ENCODE measurements at places on chromosomes 11 and 22. TPM values are rescaled to one million over a fixed set of nuclear protein-coding genes. Genes with fewer than 3 reads are reported as not detected.

DNA sequence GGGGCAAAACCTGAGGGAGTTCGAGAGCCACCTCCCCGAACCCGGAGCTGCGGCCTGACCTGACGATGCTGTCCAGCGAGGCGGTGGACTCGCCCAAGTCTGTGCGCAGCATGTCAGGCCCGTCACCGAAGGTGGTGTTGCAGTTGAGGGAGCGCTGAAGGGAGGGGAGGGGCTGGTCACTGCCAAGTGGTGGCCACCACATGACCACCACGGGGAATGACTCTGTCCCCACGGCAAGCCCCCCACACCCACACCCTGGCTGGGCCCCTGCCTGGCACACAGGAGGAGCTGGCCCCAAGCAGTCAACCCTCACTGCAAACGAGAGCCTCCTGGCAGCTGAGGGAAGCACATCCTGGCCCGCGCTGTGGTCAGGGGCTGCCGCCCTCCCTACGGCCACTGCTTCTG lies 30.8 kb downstream of the TRMU start:
- H3K27me3 ChIP-seq = no peaks in the 10 kb centered on the region
- peak overlapping the region; percentile 20 for H3K4me3 ChIP-seq
- no peak overlapping the region for H3K27ac ChIP-seq

GRCh38 chr11:60844870-60845221 lies 2.9 kb downstream of the CCDC86 start:
- no peak overlapping the region for H3K27ac ChIP-seq
- no peak for DNase-seq
- no peaks in the 10 kb centered on the region for H3K27me3 ChIP-seq

GRCh38 chr11:113436672-113437252 lies 38.4 kb downstream of the DRD2 start:
- H3K36me3 ChIP-seq = no peaks in the 10 kb centered on the region
- no peak for DNase-seq
- H3K27me3 ChIP-seq = no peaks in the 10 kb centered on the region

- DNase-seq = no peak
- H3K27ac ChIP-seq = peak within 1 kb of the TSS; percentile 67
- H3K36me3 ChIP-seq = no peaks in the 10 kb centered on the region
- H3K27me3 ChIP-seq = no peaks in the 10 kb centered on the region
- H3K4me1 ChIP-seq = no peaks in the 10 kb centered on the region
Measured at GRCh38 chr22:36252754-36253522, at the start of gene APOL1. TSS of gene APOL1 (plus strand) at chr22:36253133. CDS start at chr22:36254956, 1,823 bp downstream.

DNA sequence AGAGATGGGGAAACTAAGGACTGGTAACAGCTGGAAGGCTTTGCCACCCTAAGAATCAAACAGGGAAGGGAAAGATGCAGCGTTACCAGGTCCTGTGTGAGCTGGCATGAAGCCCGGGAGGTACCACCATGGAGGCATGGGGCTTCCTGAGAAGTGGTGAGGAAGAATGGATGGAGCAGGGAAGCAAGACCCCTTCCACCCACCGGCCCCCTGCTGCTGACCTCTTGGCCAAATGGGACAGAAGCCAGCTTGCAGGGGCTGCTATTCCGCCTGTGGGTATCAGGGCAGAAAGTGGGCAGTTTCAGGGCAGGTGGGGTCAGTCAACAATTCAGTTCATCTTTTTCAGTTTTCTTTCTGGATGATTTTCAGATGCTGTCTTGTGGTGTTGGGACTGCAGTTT lies 1099.9 kb downstream of the TBC1D22A start:
- no peak overlapping the region for H3K4me3 ChIP-seq
- H3K27ac ChIP-seq = no peak overlapping the region
- H3K36me3 ChIP-seq = no peaks in the 10 kb centered on the region
- H3K4me1 ChIP-seq = no peaks in the 10 kb centered on the region
- H3K27me3 ChIP-seq = no peaks in the 10 kb centered on the region

- no peak overlapping the region for H3K4me3 ChIP-seq
- H3K27ac ChIP-seq = no peak overlapping the region
- H3K36me3 ChIP-seq = no peaks in the 10 kb centered on the region
- H3K27me3 ChIP-seq = no peaks in the 10 kb centered on the region
Measured at GRCh38 chr22:48357196-48357595, 1470.5 kb downstream of the BRD1 start.

- peak overlapping the region; percentile 99 for H3K27ac ChIP-seq
- H3K4me1 ChIP-seq = peaks cover 37% of the 10 kb centered on the region
- no peaks in the 10 kb centered on the region for H3K27me3 ChIP-seq
Measured at GRCh38 chr11:62882788-62883501, 2.2 kb downstream of the SLC3A2 start.

DNA sequence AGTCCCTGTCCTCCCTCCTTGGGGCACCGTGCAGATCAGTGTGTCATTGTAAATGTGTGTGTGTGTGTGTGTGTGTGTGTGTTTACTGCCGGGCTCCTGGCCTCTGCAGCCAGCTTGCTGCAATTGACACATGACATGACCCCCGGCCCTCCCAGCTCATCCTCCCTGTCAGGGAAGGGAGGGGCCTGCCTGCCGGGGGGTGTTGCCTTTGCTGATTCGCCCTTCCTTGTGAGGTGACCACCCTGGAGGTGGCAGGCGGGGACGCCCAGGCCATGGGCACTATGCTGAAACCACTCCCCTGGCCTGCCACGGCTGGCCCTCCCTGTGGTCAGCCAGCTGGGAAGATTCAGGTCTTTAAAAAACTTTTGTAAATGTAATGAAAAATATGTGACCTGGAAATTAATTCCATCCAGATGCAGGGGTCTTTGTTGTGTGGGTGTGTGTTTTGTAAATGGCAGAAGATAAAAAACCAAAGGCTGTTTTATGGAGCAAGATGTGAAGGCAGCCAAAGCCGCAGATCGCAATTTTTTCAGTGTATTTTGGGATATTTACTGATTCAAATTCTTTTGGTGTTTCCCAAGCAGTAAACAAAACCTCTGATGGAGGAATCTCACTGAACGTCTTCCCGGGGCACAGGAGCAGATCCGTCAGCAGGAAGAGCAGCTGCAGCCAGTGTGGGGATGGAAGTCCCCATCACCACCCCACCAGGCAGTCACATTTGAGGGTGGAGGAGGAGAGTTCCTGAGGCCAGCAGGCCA lies 23.2 kb downstream of the SHISAL1 start:
- DNase-seq = no peak
- no peaks in the 10 kb centered on the region for H3K4me1 ChIP-seq
- no peaks in the 10 kb centered on the region for H3K27me3 ChIP-seq
- H3K4me3 ChIP-seq = no peak overlapping the region
- no peak overlapping the region for H3K27ac ChIP-seq

GRCh38 chr22:49087198-49087597 lies 740.5 kb downstream of the BRD1 start:
- DNase-seq = no peak
- no peaks in the 10 kb centered on the region for H3K36me3 ChIP-seq
- no peaks in the 10 kb centered on the region for H3K4me1 ChIP-seq
- no peak overlapping the region for H3K27ac ChIP-seq
- no peak overlapping the region for H3K4me3 ChIP-seq

DNA sequence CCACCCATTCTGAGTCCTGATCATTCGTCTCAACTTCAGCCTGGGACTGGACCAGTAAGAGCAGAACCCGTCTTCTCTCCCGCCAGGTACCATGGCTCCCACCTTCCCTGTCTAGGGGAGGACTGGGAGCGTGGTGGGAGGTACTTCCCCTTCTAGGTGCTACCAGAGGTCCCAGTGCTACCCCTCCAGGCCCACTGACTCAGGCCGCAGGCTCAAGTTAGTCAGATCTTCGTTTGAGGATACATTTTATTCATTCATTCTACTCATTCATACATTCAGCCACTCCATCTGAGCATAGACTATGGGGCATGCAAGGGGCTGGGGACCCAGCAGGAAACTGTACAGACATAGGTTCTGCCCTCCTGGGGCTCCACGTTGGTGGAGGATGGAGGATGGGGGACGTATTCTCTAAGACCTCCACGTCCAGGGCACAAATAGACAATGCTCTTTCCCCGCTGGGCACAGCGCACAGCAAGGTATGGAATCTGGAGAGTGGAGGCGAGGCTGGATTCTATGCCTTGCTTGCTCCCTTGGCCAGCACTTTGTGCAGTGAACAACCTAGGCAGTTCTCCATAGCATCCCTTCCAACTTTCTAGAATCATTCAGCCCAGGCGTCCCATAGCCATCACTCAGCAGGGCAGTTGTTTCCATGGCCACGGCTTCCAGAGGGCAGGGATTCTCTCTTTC lies 1.0 kb upstream of the RAB3IL1 start:
- no peak overlapping the region for H3K27ac ChIP-seq
- H3K4me1 ChIP-seq = peaks cover 4% of the 10 kb centered on the region
- no peak for DNase-seq

DNA sequence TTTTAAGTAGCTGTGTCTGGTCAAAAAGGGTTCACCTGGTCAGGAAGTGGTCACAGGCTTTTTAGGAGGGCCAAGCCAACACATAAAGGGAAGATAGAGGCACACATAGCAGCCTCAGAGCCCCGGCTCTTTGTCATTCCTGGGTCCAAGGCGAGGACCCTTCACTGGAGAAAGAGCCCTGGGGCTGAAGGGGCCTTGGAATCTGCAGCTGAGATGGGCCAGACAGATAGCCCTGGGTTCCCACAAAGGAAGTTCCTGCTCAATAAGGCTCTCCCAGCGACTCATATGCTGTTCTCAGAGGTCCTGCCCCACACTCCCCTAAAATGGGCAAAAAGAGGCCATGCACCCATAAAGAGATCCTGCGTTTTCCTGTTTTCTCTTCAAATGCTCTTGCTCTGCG lies 77.7 kb downstream of the LINC01488 start:
- no peak overlapping the region for H3K27ac ChIP-seq
- no peak for DNase-seq
- no peak overlapping the region for H3K4me3 ChIP-seq
- H3K36me3 ChIP-seq = no peaks in the 10 kb centered on the region
- no peaks in the 10 kb centered on the region for H3K4me1 ChIP-seq
- H3K27me3 ChIP-seq = no peaks in the 10 kb centered on the region

DNA sequence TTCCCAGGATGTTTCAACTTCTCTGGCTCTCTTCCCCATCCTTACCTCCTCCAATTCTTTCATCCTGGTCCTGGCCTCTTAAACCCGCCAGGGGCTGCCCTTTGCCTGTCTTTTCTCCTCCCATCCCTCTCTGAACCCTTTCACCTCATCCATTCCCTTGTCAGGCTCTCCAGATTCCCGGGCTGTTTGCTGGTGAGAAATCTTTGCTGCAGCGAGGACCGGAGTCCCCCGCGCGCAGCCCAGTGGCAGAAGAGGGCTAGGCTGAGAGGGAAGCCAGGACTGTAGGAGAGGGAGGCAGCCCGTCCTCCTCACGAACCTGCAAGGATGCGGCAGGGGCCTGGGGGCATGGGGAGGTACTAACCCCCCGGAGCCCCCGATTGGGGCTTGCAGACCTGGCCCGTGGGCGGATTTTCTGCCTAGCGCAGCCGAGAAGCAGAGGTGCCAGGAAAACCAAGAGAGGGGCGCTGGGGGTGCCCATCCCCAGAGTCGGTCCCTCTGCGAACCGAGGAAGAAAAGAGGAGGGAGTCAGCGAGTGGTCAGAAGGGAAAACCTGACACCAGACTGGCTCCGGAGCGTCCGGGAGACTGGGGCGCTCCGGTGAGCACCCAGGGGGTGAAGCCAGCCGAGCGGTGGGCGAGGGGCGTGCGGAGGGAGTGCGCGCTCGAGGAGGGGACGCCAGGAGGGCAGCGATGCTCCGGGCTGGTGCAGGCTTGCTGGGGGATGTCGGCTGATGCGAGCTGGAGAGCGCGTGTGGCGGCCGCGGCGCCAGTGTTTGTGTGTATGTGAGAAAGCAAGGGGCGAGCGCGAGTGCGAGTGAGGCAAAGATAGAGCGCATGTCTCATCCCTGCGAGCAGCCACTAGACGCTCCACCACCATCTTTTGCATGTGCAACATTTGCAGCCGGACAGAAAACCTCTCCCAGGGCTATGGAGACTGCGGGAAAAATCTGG lies at the start of gene GRIA4:
GRIA4 (plus strand) TSS at position 242 of the 950 bp plus-strand sequence. CDS start 925 bp downstream, outside the sequence.
- no peaks in the 10 kb centered on the region for H3K27me3 ChIP-seq
- H3K36me3 ChIP-seq = no peaks in the 10 kb centered on the region
- no peak within 1 kb of the TSS for H3K27ac ChIP-seq
- H3K4me3 ChIP-seq = peak within 1 kb of the TSS; percentile 28
- peak; percentile 64 for DNase-seq
- no peaks in the 10 kb centered on the region for H3K4me1 ChIP-seq

DNA sequence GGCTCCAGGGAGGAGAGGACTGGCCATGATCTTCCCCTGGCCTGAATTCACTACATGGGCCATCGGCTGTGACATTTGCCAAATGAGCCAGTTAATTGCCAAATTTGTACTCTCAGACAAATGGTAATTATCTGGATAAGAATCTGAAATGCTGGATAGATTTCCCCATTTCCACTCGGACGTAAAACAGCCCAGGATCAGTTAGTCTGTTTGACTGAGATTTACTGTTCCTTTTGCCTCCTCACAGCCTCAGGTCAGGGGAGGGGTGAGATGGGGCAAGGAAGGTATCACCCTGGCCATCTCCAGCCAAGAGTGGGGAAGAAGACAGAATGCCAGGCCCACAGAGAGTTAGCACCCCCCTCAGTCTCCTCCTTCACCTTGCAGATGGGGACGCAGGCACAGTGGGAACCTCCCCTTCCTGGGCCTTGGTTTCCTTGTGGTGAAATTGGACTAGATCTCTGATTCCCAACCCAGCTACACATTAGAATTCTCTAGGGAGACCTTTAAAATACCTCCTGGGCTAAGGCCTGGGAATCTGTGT lies 5.2 kb downstream of the TRIM29 start:
- no peaks in the 10 kb centered on the region for H3K27me3 ChIP-seq
- no peak overlapping the region for H3K4me3 ChIP-seq
- H3K4me1 ChIP-seq = no peaks in the 10 kb centered on the region

GRCh38 chr22:39908737-39909136 lies 7.9 kb downstream of the GRAP2 start:
- H3K27me3 ChIP-seq = no peaks in the 10 kb centered on the region
- H3K27ac ChIP-seq = no peak overlapping the region
- no peaks in the 10 kb centered on the region for H3K4me1 ChIP-seq
- H3K4me3 ChIP-seq = no peak overlapping the region
- no peaks in the 10 kb centered on the region for H3K36me3 ChIP-seq

GRCh38 chr11:123362941-123363340 lies 67.1 kb upstream of the GRAMD1B start:
- H3K4me1 ChIP-seq = no peaks in the 10 kb centered on the region
- H3K36me3 ChIP-seq = no peaks in the 10 kb centered on the region
- no peak overlapping the region for H3K27ac ChIP-seq
- DNase-seq = no peak
- H3K27me3 ChIP-seq = no peaks in the 10 kb centered on the region
- no peak overlapping the region for H3K4me3 ChIP-seq

APOA4 gene
- not detected for total RNA-seq

MN1 gene
- 2.0 TPM for total RNA-seq

CLDN5 gene
- 3.5 TPM for total RNA-seq

CREB3L1 gene
- total RNA-seq = 26.3 TPM

OR4D5 gene
- total RNA-seq = 1.2 TPM

NOL12 gene
- 10.7 TPM for total RNA-seq

PNPLA3 gene
- total RNA-seq = 0.34 TPM

ARHGAP32 gene
- total RNA-seq = 25.6 TPM

MLC1 gene
- total RNA-seq = not detected
